Epithelial cell of esophagus (primary cell): ENCODE measurements at places on chromosomes 5 and 9.
A peak's percentile ranks its signal among the peaks of the same experiment; 100 is the strongest.

DNA sequence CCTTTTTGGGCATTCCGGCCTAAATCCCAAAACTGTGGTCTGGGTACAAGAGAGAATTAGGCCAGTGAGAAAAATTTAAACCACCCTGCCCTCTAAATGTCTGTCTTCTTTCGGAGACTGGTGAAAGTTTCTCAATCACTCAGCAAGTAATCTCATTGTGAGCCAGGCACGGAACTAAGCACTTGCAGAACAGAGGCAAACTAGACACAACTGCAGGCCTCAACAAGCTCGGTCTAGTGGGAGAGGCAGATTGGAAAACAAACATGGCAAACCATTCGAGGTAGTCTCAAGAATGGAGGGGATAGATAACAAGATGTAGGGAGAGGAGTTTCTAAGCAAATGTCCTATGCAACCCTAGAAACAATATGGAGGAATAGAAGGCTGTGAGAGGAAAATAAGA is 8.9 kb upstream of the C5orf58 start:
- DNase-seq, result peak; percentile 84

- DNase-seq, result no peak
These were observed 23.2 kb upstream of the IER5L start for GRCh38 chr9:129201289-129201688.

DNA sequence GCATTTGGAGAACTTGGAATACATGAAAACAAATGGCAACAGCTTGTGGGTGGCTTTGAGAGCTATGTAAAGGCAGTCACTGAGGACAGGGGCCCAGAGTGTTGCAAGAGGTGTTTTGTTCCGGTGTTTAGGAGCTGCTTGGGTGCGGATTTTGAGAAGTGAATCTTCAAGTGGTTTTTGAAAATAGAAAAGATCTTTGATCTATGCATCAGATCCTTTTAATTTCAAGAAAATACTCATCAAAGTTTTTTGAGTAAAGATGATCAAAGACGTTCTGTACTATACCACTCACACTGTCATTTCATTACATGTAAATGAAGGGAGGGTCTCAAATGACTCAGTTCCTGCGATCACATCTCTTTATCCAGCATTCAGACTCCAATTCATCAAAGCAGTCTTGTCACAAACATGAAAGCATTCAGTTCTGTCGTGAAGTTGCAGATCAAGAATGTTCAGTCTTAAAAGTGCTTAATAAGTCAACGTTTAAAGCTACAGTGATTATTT is 112.5 kb downstream of the WDR41 start:
- peak; percentile 27 for DNase-seq

DNA sequence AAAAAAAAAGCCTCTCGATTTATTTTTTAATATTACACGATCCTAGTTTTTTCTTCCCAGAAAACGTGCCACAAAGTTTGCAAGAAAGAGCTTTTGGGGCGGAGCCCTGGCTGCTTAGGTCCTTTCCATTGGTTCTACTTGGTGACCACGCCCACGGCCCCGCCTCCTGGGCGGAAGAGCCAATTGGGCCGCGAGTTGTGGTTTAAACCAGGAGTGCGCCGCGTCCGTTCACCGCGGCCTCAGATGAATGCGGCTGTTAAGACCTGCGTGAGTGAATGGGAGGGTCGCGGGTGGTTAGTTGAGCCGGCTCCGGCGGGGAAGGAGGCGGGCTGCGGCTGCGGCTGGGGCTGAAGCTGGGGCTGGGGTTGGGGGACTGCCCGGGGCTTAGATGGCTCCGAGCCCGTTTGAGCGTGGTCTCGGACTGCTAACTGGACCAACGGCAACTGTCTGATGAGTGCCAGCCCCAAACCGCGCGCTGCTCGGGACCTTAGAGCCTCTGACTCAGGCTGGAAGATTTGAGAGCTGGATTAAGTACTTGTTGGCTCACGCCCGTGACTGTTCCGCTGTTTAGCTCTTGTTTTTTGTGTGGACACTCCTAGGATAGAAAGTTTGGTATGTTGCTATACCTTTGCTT is at the start of gene PTTG1:
Gene PTTG1, plus strand, starts transcription at position 231 of the 634 bp plus-strand sequence. CDS start 458 bp downstream, outside the sequence.
- DNase-seq, result peak; percentile 99

- no peak for DNase-seq
These were observed 12.8 kb downstream of the CAMK4 start for GRCh38 chr5:111236995-111237394.

- peak; percentile 41 for DNase-seq
These were observed 623.3 kb downstream of the RAB3C start for GRCh38 chr5:59206132-59206581.

GRCh38 chr5:54727874-54728587 is 210.5 kb downstream of the SNX18 start:
- peak; percentile 38 for DNase-seq

DNA sequence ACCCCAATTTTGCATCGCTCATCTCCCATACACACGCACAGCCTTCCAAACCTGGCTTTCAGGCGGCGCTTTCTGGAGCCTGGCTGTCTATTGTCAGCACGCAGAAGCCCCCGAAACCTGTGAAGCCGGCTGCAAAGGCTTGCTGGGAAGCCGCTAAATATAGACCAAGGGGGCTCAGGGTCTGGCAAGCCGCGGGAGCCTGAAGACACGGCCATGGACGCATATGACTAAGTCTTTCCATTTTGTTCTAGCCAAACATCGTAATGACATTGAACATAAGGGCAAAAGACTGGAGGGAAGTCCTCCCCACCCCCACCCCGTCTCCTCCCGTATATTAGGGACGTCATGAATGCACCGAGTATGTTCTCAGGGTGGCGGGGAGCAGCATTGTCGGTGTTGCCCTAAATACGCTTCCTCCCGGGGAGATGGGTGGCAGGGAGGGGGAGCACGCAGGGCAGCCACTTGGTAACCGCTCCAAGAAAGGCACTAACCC is 1.1 kb downstream of the CTNND2 start:
- DNase-seq, result peak; percentile 2

- peak; percentile 54 for DNase-seq
These were observed 5.0 kb downstream of the PPARGC1B start for GRCh38 chr5:149735066-149735465.

- DNase-seq, result no peak
These were observed 66.6 kb downstream of the RXRA start for GRCh38 chr9:134392900-134393299.

GRCh38 chr5:50299896-50300295 is 141.2 kb downstream of the EMB start:
- no peak for DNase-seq

DNA sequence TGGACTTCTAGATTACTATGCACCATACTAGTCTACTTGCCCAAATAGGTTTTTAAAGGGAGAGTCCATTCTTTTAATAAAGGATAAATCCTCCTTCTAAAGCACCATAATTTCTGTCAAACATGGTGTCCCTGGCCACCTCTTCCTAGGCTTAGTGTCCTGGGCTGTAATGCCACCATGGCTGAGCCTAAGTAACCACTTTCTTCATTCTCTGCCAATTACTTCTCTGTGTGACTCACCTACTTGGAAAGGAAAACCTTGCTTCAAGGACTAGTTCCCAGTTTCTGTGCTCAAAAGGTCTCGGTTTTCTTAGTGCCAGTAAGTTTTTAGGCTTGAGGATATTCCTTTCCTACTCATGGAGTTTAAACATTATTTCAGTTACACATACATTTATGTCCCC is 273.4 kb downstream of the DENND1A start:
- DNase-seq, result peak; percentile 32

GRCh38 chr9:137085920-137086530 is 760 bp upstream of the MAN1B1 start:
- DNase-seq, result peak; percentile 47

DNA sequence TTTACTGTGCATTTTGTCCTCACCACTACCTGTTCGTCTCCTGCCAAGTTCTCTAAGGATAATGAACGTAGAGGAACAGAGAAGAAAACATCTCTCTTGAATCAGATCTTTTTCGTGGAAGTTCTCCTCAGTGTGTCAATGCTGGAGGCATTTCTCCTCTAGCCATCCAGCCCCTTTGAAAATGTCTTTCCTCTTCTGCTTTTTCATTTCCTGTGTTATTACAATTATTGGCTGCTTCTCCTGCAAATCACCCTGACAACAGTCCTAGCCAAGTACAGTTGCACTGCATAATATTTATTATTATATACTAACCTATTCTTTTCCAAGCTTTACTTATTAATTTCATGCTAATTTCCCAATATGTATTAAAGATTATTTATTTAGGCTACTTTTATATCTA is 61.8 kb upstream of the TRPM3 start:
- no peak for DNase-seq

- no peak for DNase-seq
These were observed 185.6 kb downstream of the EFNA5 start for GRCh38 chr5:107485184-107485583.

- DNase-seq, result peak; percentile 87
These were observed 1.1 kb upstream of the ZSWIM6 start for GRCh38 chr5:61330845-61331406.

- peak; percentile 52 for DNase-seq
These were observed 5.9 kb upstream of the CFAP90 start for GRCh38 chr5:7856855-7857254.

DNA sequence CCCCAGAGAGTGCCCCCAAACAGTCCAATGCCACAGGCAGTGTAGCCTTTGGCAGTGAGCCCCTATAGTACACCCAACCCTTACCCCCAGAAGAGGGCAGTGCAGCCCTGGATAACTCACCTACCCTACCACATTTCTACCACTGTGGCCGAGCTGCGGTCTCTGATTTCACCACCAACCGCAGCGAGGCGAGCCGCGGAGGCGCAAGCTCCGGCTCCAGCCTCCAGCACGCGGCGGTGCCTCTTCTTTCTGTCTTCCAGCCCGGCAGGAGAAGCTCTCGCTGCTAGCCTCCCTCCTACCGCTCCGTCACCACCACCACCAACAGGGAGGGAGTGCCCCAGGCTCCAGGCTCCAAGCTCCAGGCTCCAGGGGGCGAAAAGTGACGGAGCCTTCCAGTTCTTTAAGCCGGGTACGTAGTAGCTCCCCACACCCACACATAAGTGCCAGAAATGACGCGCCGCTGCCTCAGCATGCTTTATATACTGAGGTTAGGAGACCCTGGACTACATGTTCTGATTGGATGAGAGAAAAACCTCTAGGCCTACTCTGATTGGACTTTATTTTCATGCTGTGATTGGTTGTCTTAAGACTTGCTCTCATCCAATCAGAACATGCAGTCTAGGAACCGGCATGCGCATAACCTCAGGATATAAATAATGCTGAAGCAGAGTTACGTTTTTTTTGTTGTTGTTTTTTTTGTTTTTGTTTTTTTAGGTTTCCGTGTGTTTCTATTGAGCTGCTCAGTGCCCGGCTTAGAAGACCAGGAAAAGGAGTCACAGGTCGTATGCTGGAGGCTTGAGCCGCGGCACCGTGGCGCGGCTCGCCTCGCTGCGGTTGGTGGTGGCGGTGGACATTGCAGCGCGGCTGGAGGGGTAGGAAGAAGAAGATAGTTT is at the start of gene PCAT7:
Gene PCAT7, plus strand, starts transcription at position 645 of the 893 bp plus-strand sequence.
- peak; percentile 36 for DNase-seq

- no peak for DNase-seq
These were observed 26.4 kb upstream of the CMYA5 start for GRCh38 chr5:79663212-79663611.

DNA sequence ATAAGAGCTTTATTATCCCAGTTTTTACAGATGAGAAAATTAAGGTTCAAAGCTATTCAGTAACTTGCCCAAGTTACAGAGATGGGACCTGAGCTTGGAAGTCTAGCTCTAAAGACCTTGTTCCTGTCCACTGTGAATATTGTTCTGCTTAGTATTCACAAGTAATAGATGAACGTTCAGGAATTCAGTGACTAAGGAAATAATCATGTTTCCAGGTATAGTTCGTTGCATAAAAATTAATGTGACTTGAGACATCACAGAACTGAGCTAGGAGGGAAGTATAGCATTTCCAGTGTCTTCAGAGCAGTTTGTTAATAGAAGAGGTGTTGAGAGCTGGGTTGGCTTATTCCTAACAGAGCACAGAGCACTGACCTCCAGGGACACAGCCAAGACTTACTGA is 136.1 kb downstream of the FGF1 start:
- DNase-seq, result peak; percentile 51

DNA sequence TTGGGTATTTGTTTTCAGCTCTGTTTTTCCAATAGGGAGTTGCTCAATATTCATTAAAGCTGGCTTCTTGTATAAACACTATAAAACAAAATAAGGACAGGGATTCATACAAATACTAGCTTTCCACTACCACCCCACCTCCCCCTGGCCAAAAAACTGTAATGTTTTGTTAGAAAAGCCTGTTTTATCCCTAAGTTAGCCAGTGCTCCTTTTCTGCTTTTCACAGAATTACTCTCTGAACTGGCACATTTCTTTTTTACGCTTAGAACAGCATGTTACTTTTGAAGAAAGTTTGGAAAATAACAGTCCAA is 147.4 kb upstream of the DMRT1 start:
- no peak for DNase-seq

GRCh38 chr9:82532504-82533180 is 530.3 kb downstream of the RASEF start:
- DNase-seq, result peak; percentile 27

- peak; percentile 90 for DNase-seq
These were observed 60.9 kb upstream of the GLRX start for GRCh38 chr5:95883185-95884016.
